ENCODE measurements at places on chromosomes 7 and 10.
A peak's percentile ranks its signal among the peaks of the same experiment; 100 is the strongest.

- DNase-seq = no peak
Observed at GRCh38 chr10:126137562-126138221, 241.3 kb downstream of the FANK1 start.

- DNase-seq = no peak
Observed at GRCh38 chr7:103879928-103880600, 109.4 kb downstream of the RELN start.

GRCh38 chr7:157865351-157866165 lies 528.8 kb downstream of the DNAJB6 start:
- no peak for DNase-seq

DNA sequence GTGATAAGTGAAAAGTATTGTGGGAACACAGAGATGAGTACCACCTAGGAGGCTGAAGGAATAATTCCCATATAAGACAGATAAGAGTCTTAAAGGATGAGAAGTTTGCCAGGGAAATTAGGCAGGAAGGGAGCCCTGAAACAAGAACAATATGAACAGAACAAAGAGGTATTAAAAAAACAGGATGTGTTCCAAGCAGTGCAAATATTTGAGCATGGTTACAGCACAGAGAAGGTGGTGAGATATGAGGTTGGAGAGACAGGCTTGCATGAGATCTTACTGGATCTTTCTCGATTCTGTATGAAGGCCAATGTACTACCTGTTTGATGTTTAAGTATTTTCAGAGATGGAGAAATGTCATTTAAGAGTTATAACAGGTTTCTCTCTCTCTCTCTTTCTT lies 20.3 kb downstream of the TAC1 start:
- DNase-seq = no peak

GRCh38 chr10:16439295-16439694 lies 2.5 kb downstream of the PTER start:
- no peak for DNase-seq

DNA sequence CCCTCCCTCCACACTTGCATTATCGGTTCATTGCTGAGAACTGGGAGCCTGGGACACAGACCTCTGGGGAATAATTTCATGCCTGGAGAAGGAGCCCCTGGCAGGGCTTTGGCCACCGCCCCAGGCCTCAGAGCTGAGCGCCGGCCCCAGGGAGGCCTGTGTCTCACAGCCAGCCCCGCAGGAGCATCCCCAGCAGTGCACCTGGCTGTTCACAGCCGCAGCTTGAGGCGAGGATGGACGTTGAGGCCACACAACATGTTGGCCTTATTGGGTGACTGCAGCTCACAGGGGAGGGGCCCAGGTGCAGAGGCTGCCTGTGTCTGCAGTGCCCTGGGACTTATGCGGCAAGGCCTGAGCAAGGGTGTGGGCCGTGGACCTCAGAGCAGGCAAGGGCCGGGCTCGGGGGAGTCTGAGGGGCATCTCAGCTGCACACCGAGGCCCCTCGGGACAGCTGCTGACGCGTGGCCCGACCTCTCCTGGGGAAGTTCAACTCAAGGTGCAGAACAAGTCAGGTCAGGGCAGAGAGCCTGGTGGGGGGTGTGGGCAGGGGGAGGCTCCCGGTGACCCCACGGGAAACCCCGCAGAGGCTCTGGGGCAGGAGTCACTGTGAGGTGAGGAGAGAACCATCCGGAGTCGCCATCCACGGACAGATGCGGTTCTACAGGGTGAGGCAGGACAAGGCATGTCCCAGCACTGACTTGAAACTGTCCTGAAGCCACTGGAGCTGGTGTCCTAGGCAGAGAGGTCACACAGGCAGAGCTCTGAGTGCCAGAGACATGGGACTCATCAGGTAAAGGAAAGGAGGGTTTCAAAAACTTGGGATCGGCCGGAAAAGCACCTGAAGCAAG lies 13.1 kb upstream of the UBE3C start:
- no peak for DNase-seq

- no peak for DNase-seq
Observed at GRCh38 chr10:82267014-82267413, 392.0 kb downstream of the NRG3 start.

DNA sequence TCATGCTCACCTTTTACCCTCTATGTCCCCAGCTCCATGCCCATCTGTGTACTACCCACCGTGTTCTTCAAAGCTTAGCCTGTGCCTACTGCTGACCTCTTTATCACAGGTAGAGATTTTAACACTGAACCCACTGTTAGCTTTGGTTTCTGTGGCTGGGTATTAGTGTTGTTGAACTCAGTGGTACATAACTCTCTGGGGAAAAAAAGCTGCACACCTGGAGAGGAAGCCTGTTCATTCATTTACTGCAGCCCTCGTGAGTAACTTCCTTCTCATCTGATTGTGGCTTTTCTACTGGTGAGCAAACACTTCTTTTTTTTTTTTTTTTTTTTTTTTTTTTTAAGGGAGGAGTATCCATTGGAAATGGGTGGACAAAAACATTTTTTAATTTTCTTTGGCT lies 326.3 kb downstream of the CCSER2 start:
- no peak for DNase-seq

DNA sequence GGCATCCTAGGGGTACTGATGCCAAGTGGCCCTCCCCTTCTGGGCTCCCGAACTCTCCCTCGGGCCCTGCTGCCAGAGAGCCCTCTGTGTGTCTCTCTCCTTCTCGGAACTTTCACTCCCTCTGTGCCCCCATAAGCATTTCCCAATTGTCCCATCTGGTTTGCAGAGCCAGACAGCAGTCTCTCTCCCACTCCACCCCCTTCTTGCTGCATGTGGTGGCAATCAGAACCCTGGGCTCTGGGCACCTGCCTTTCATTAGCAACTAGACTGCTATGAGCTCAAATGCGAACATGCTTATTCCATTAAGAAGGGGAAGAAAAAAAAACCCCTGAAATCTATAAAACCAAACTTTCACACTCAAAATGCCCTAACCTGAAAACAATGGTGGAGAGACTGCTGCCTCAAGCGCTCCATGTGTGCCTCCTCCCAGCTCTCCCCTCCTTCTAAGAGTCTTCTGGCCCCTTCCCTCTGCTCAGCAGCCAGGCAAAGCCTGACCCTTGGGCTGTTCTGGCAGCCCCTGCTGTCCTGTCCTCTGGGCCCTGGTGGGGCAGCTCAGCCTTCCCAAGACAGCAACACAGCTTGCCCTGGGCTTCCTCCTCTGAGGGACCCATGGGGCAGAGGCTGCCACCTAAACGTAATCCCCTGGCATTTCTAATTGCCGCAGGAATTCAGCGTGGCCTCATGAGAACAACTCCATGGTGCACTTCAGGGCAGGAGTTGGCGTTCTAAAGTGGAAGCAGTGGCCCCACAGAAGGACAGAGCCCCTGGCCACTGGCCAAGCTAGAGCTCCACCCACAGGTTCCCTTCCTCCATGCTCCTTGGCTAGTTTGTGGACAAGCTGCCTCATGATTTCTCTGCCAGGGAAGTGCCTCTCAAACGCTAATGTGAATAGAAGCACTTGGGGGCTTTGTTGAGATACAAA lies 415.4 kb downstream of the PLXNA4 start:
- no peak for DNase-seq

DNA sequence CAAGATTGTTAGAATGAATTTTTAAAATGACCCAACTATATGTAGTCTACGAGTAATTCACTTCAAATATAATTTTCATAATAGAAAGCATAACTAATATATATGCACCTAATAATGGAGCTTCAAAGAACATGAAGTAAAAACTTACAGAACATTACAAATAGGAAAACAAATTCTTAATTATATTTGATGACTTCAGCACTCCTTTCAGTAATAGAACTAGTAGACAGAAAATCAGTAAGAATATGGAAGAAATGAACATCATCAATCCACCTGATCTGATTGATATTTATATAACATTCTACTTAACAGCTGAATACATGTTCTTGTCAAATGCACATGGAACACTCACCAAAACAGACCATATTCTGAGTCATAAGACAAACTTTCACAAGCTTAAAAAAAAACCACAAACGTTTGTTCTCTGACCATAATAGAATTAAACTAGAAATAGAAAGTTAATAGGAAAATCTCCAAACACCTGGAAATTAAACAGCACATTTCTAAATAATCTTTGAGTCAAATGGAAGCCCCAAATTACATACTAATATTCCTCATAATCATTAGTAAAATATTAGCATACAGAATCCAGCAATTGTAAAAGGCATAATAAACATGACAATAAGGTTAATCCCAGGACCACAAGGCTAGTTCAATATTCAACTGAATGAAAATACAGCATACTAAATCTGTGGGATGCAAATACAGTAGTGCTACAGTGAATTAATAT lies 48.0 kb downstream of the BRAF start:
- no peak for DNase-seq

- no peak for DNase-seq
Observed at GRCh38 chr10:125344573-125345171, 184.3 kb upstream of the CTBP2 start.

- DNase-seq = no peak
Observed at GRCh38 chr7:29878081-29878688, 71.9 kb downstream of the WIPF3 start.

DNA sequence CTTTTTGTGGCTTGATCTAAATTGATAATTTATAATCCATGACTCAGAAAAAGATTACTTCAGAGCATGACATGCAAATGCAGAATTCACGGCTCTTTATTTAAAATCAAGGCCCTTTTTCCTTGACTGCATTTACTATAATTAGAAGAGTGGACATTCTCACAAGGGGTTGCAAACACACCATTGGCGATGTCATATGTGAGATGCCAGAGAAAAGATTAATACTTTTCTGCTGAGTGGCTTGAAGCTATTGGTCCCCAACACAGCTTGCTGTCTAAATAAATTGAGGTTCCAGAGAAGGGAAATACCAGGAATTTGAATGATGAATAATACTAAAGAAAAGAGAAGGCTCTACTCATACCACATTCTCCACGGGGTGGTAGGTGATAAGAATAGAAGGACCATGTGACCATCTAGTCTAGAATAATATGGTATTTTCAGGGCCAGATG lies 78.7 kb upstream of the ARID5B start:
- no peak for DNase-seq

DNA sequence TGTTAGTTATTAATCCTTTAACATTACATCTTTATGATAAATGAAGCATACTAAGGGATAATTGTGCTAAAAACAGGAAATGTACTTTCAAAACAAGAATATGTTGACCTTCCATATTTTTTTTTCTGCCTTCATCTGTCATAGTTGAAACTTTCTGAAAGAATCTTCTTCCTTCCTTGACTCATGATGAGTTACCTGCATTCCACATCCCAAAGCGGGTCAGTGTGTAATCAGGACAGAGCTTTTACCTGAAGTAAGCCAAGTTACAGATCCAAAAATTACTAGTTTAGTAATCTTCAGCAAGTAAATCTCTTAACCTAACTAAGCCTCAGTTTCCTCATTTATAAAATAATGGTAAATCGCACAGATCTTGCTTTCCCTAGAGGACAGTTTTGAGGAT lies 13.4 kb upstream of the ARL4A start:
- DNase-seq = no peak

DNA sequence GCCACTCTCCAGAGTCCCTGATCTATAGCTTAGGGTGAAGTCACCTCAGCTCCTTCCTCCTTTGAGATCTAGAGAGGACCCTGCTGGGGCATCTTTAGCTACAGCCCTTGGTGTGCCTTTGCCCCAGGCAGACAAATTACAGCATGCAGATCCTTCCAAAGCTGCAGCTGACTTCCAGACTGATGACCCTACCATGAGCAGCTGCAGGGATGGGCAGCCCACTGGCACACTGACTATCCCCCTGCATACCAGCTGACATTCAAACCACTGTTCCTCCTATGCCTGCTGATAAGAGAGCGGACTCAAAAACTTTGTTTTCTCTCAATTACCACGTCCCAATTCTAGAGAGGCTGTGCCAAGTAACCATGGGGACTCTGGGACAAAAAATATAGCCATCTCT lies 70.6 kb downstream of the COL13A1 start:
- no peak for DNase-seq

- DNase-seq = no peak
Observed at GRCh38 chr7:27936047-27936767, 196.2 kb downstream of the TAX1BP1 start.

- DNase-seq = peak; percentile 97
Observed at GRCh38 chr10:45008524-45009161, 7.9 kb downstream of the ZNF22 start.

- no peak for DNase-seq
Observed at GRCh38 chr7:151859111-151859947, 17.6 kb downstream of the PRKAG2 start.

DNA sequence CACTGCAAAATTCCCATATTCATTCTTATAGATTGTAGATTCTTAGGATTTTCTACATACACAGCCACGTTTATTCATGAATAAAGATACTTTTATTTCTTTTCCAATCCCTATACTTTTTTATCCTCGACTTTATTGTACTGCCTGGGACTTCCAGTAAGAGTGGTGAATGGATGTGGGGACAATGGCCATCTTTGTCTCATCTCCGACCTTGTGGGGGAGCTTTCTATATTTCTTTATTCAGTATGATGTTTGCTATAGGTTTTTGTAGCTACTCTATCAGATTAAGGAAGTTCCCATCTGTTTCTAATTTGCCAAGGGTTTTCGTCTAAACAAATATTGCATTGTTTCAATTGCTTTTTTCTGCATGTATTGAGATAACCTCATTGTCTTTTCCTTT lies 184.3 kb downstream of the FOXP2 start:
- no peak for DNase-seq

- DNase-seq = no peak
Observed at GRCh38 chr10:108348215-108348614, 1183.7 kb upstream of the SORCS1 start.

GRCh38 chr7:142414135-142414534 lies 156.3 kb upstream of the PRSS58 start:
- DNase-seq = no peak

GRCh38 chr10:117421985-117422384 lies 46.7 kb upstream of the PDZD8 start:
- DNase-seq = no peak

DNA sequence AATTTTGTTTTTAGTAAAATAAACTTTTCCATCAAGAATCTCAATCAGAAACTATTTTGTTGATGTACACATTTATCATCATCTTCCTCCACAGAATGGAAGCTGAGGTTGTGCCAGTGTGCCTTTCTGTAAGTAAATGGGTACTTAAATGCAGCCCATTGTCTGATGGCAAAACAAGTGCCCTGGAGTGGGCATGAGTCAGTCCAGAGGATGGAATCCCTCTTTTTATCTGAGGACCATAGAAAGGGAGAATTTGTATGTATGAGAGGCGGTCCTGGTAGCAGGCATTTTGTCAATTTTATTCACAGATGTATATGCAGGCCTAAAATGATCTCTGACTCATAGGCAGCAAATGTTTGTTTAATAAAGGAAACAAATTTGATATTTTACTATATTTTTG lies 102.1 kb upstream of the MAGI2 start:
- no peak for DNase-seq

GRCh38 chr10:3867454-3868270 lies 82.7 kb upstream of the KLF6 start:
- no peak for DNase-seq

- DNase-seq = no peak
Observed at GRCh38 chr10:79129361-79129997, 60.7 kb downstream of the ZMIZ1 start.

- no peak for DNase-seq
Observed at GRCh38 chr10:132374176-132374575, 22.8 kb upstream of the PWWP2B start.

GRCh38 chr7:38323156-38323555 lies 49.7 kb upstream of the TARP start:
- DNase-seq = no peak
